ENCODE measurements at places on chromosomes 7 and 10.
A peak's percentile ranks its signal among the peaks of the same experiment; 100 is the strongest.

- no peak for DNase-seq
Measured at GRCh38 chr7:94251-94801, 98.0 kb upstream of the FAM20C start.

DNA sequence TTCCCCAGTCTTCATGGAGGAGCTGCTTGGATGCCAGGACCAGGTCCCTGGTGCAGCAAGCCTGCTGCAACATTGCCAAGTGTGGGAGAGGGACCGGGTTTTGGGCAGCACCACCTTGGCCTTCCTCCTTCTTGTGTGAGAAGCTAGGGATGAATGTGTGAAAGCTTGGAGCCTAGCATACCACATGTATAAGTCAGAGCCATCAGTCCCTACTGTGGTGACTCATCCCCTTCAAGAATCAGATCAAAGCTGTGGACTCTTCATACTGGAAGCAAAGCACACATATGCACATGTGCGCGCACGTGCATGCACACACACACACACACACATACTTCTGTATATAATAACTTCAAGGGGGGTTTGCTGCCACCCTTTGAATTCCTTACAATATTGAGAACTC is 527.8 kb downstream of the LRMDA start:
- no peak for DNase-seq

DNA sequence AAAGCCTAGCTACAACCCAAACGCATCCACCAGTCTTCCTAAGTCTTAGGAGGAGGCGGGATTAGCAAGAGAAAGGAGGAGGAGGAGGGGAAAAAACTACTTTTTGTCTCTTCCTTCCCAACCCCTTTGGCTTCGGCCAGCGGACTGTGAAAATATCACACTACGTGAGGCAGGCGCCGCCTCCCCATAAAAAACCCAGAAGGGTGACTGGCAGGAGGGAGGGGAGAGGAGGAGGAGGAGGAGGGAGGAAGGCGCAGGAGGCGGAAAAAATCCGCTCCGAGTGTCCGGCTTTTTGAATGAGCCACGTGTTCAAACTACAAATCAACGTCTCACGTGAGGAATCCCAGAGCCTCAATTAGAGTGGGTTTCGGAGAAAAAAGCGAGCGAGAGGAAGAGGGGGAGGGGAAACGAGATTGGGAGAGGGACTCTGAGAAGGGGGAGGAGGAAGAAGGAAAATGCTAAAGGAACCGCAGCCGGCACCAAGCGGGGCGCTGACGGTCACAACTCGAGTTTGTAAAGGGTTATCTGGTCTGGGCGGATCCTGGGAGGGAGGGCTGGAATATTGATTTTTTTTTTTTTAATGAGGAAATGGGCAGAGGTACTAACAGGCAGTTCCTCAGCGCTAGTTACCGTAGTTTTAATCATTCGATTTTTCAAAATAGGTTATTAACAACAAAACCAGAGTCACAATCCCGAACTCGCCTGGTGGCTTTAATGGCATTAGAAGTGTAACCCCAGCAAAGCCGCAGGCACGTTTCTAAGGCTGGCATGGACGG is at the start of gene IGF2BP3:
IGF2BP3 (minus strand) TSS at position 162 of the 776 bp plus-strand sequence. CDS start 381 bp downstream, outside the sequence.
- DNase-seq, result peak; percentile 86

- no peak for DNase-seq
Measured at GRCh38 chr10:119100434-119101238, 3.3 kb upstream of the DENND10 start.

- DNase-seq, result no peak
Measured at GRCh38 chr10:87660484-87661133, 931 bp downstream of the PAPSS2 start.

Data from WTC11 (cell line).